ENCODE measurements at places on chromosomes 5 and 9.

DNA sequence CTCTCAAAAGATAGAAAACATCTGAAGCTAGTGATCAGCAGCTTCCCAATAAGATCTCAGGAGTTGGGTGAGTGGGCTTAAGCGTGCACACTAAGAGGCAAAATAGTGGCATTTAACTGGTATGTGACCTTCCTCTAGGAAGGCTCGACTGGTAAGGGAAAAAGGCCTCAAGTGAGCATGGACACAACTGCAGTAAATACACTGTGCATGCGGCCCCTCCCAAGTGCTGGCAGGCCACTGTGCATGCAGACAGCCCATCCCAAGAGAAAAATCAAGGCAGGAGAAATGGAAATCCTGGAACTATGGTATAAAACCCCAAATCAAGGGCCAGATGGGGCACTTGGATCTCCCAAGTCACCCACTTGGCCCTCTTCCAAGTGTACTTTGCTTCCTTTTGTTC lies 112.7 kb downstream of the SMC2 start:
- no peak for DNase-seq

- no peak for DNase-seq
Observed at GRCh38 chr9:93031629-93032430, 26.7 kb upstream of the SUSD3 start.

DNA sequence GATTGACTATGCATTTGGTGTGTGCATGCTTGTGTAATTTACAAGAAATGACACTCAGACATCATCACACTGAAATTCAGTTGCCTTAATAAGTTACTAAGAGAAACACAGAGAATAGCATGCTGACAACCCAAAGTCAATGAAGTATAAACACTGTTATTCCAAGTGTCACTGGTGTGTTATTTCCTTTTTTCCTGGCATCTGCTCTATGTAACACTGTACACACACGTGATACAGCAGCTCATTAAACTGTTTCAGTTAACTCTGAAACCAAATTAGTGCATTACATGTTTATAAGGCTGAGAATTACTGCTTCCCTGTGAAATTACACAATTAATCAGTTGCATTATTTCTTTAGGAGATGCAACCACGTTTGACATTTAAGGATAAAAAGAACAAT lies 252.7 kb downstream of the EFNA5 start:
- DNase-seq: no peak

- no peak for DNase-seq
Observed at GRCh38 chr5:93371893-93372292, 209.1 kb downstream of the NR2F1-AS1 start.

DNA sequence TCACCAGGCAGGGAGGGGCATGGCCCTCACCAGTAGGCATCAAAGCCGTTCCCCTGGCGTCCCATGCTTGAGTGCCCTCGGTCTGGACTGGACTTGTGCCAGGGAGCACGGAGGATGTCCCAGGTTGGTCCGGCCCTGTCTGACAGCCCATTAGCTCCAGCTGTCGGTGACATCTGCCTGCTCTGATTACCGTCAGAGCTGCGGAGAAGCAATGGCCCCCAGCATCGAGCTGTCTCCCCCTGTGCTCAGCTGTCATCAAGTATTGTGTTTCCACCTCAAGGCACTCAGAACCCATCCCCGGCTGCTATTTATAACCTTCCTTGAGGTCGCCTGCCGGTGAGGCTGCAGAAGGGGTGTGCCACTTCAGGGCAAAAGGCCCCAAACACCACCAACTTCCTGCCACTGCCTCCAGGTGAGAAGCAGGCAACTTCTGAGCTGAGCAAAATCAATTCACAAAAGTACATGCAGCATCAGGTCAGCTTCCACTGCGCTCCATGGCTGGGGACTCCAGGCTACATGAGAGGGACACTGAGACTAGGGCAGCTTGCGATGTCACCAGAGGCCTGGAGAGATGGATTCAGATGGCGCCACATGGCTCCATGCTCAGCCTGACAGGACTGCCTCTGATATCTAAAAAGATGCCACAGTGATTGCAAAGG lies 142.7 kb downstream of the C5orf15 start:
- DNase-seq: no peak

GRCh38 chr5:128007939-128008338 lies 75.6 kb upstream of the SLC12A2 start:
- no peak for DNase-seq

DNA sequence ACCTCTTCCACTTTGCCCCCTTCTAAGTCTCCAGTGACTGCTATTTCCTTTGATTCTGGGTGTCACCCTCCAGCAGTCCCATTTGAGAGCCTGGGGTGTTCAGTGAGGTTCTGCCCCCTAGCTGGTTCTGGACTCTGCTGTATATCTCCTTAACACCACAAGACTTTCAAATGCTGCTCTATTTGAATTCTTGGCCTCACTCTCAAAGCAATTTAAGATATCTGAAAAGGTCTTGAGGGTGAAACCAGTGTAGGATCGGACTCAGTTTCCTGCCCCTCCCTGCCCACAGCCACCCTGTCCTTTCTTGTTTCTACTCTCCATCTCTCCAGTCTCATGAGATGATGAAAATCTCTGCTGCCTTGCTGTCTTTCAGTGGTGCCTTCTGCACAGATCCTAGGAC lies 280.9 kb downstream of the TENT4A start:
- DNase-seq: no peak

- DNase-seq: no peak
Observed at GRCh38 chr9:76115396-76115795, 224.9 kb downstream of the PCSK5 start.

DNA sequence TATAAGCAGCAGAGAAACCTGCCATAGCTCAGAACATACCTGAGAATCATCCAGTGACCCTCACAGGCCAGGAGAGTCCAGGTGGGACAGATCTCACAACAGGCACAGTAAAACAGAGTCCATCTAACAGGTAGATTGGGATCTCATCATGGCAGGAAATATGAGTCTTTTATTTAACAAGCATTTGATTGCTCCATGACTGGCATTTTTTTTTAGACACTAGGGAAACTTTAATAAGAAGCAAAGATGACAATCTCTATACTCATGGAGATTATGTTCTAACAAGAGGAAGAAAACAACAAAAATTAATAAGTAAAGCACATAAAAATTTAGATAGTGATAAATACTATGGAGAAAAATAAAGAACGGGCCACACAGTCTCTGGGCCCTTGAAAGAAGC lies 12.5 kb upstream of the PUM3 start:
- DNase-seq: no peak

- no peak for DNase-seq
Observed at GRCh38 chr5:52603778-52604554, 183.8 kb upstream of the ITGA1 start.

- no peak for DNase-seq
Observed at GRCh38 chr5:28543473-28544098, 1505.2 kb upstream of the CDH9 start.

DNA sequence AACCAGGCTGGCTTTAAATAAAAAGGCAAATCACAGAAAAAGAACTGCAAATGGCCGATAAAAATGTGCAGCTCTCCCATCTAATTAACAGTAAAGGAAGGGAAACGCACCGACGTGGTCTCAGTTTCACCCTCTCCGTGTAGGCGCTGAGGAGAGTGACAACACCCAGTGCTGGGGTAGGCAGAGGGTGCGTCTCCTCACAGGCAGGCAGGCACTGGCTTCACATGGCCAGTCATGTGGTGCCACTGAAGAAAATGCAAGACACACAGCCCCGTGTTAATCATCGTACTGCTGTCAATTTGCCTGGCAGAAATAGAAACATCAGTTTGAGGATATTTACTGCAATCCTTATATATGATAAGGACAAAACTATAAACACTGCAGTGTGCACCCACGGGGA lies 178.4 kb downstream of the FANCC start:
- no peak for DNase-seq

- DNase-seq: no peak
Observed at GRCh38 chr5:31613651-31614050, 25.3 kb upstream of the PDZD2 start.

- DNase-seq: no peak
Observed at GRCh38 chr9:17476401-17476800, 102.5 kb upstream of the SH3GL2 start.

- DNase-seq: no peak
Observed at GRCh38 chr5:6225121-6225607, 153.2 kb downstream of the MED10 start.

DNA sequence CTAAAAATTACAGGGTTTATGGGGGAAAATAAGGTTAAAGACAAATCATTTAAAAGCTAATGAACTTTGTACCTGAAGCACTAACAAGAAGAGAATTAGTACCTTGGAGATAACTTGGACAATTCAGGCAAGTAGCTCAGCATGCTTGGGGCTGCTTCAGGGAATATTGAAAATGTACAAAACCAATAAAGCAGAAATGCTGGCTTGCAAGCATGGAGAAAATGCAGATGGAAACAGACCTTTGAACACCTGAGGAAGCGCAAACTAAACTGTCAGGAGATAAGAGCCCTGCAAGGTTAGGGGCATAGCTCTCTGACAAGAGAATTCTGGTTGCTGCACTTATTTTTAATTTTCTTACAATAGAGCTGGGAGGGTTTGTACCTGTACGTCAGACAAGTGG lies 42.6 kb upstream of the C5orf47 start:
- DNase-seq: no peak

DNA sequence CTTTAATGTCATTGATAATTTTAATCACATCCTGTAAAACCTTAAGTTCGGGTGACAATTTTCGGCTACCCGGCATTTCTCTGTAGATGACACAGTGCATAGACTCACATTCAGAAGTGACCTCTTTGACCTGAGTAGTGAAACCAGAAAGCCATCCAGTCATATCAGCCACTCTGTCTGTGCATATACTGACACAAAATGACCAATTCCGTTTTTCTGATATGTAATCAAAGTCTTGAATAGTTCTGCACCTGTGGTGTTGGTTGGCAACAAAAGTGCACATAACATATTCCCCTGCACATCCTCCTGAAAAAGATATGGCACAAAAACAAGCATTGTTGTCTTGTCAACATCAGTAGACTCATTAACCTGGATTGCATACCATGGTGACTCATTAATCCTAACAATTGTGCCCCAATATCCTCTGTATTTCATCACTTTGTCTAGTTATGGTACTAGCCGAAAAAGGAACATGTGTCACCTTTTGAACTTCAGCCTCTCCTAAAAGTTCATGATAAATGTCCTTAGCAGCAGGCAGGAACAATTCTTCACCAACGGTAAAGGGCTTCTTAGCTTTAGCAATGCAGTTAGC lies 4.6 kb upstream of the HNRNPA0 start:
- no peak for DNase-seq
